Natural killer cell (primary cell): ENCODE measurements at places on chromosomes 16 and 17. TPM values are rescaled to one million over a fixed set of nuclear protein-coding genes. Genes with fewer than 3 reads are reported as not detected.
A peak's percentile ranks its signal among the peaks of the same experiment; 100 is the strongest.

ZNF385C gene
- not detected for total RNA-seq

- peaks cover 55% of the 10 kb centered on the region for H3K4me1 ChIP-seq
- DNase-seq = no peak
- peak overlapping the region; percentile 37 for H3K27ac ChIP-seq
- H3K27me3 ChIP-seq = no peaks in the 10 kb centered on the region
- H3K36me3 ChIP-seq = peaks cover 2% of the 10 kb centered on the region
These were observed 1.4 kb upstream of the HOXB2 start for GRCh38 chr17:48546137-48546923.

GRCh38 chr17:4950746-4951204 lies at the start of gene ENO3:
Gene ENO3, plus strand, starts transcription at chr17:4951119. Its CDS starts 711 bp downstream, at chr17:4951830.
- H3K27me3 ChIP-seq = no peaks in the 10 kb centered on the region
- no peak for DNase-seq
- peaks cover 17% of the 10 kb centered on the region for H3K36me3 ChIP-seq
- peak within 1 kb of the TSS; percentile 97 for H3K27ac ChIP-seq
- H3K4me3 ChIP-seq = peak within 1 kb of the TSS; percentile 56
- peaks cover 26% of the 10 kb centered on the region for H3K4me1 ChIP-seq

GRCh38 chr17:27368151-27368795 lies 74.4 kb downstream of the WSB1 start:
- H3K27me3 ChIP-seq = no peaks in the 10 kb centered on the region
- no peak overlapping the region for H3K4me3 ChIP-seq
- H3K36me3 ChIP-seq = no peaks in the 10 kb centered on the region
- no peak for DNase-seq
- no peak overlapping the region for H3K27ac ChIP-seq

DNA sequence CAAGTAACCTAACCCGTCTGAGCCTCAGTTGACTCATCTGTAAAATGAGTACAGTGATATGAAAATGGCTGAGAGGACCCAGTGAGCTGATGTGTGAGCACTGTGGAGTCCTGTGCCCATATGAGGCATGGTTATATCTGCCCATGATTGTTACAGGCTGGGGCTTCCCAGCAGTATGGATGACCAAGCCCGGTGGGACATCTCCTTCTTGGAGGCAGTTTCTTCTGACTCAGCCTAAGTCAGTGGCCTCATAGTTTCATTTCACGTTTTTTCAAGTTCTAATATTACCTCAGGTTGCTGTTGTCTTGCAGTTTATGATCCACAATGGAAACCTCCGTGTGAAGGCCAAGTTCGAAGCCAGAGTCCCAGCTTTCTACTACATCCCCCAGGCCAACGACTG lies 4.8 kb downstream of the ADAP2 start:
- peaks cover 6% of the 10 kb centered on the region for H3K27me3 ChIP-seq
- no peak for DNase-seq
- H3K36me3 ChIP-seq = no peaks in the 10 kb centered on the region
- H3K4me1 ChIP-seq = peaks cover 6% of the 10 kb centered on the region
- no peak overlapping the region for H3K27ac ChIP-seq

PNMT gene
- 2.5 TPM for total RNA-seq

CCL5 gene
- 793 TPM for total RNA-seq

- no peak for DNase-seq
- H3K4me3 ChIP-seq = no peak overlapping the region
- no peaks in the 10 kb centered on the region for H3K36me3 ChIP-seq
- no peaks in the 10 kb centered on the region for H3K27me3 ChIP-seq
These were observed 6.2 kb downstream of the HASPIN start for GRCh38 chr17:3729881-3730280.

DNA sequence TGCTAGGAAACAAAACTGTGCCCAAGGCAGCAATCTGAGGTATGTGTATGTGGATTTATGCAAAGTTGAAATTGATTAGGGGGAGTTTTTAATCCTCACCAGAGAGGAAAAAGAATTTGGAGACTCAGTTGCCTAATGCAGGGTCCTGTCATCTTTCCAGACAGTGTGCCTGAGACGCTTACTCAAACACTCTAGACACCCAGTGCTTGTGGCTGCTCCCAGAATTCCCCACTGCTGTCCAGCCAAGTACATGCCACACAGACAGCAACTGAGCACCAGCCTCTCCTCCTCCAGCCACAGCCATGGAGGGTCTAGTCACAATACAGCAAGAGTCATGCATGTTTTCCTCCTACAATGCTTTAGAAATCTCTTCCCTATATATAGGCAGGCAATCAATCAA lies 118.1 kb downstream of the HIC1 start:
- peaks cover 25% of the 10 kb centered on the region for H3K4me1 ChIP-seq
- H3K27ac ChIP-seq = no peak overlapping the region
- H3K36me3 ChIP-seq = peaks cover 10% of the 10 kb centered on the region
- DNase-seq = no peak
- no peak overlapping the region for H3K4me3 ChIP-seq

- no peaks in the 10 kb centered on the region for H3K27me3 ChIP-seq
- H3K27ac ChIP-seq = no peak overlapping the region
- no peaks in the 10 kb centered on the region for H3K4me1 ChIP-seq
- H3K36me3 ChIP-seq = no peaks in the 10 kb centered on the region
- H3K4me3 ChIP-seq = no peak overlapping the region
- DNase-seq = no peak
These were observed 5.6 kb downstream of the RCVRN start for GRCh38 chr17:9899280-9900043.

- H3K4me1 ChIP-seq = peaks cover 38% of the 10 kb centered on the region
- DNase-seq = no peak
- no peak overlapping the region for H3K27ac ChIP-seq
- H3K36me3 ChIP-seq = no peaks in the 10 kb centered on the region
- H3K27me3 ChIP-seq = no peaks in the 10 kb centered on the region
- H3K4me3 ChIP-seq = no peak overlapping the region
These were observed 2.3 kb upstream of the ZNF500 start for GRCh38 chr16:4769306-4769638.

SEZ6L2 gene
- not detected for total RNA-seq

DNA sequence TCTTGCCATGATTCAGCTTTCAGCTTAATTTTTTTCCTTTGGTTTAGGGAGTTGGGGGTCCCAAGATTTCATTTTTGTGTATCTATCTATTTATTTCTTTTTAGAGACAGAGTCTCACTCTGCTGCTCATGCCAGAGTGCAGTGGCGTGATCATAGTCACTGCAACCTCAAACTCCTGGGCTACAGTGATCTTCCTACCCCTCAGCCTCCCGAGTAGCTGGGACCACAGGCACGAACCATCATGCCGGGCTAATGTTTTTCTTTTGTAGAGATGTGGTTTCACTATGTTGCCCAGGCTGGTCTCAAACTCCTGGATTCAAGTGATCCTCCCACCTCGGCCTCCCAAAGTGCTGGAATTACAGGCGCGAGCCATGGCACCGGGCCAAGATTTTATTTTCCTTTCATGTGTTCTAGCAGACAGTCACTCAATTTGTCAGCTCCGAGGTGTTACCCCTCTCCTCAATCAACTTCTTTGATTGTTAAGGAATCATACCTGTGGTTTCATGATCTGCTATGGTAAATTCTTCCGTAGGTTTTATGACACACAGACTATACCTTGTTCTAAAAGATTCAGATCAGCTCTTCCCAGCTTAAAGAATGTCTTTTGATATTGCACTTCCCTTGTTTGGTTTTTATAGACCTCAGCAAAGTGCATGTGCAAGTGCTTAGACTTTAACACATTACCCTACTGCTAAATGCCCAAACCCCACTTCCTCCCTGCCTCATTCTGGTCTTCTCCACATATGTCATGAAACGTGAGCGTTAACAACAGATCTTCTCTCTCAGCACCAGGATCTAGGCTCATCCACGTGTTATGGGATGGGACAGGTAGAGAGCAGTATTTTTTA lies 13.0 kb downstream of the UNC45B start:
- H3K27ac ChIP-seq = peak overlapping the region; percentile 85
- H3K27me3 ChIP-seq = no peaks in the 10 kb centered on the region
- DNase-seq = peak; percentile 34
- peak overlapping the region; percentile 14 for H3K4me3 ChIP-seq

DNA sequence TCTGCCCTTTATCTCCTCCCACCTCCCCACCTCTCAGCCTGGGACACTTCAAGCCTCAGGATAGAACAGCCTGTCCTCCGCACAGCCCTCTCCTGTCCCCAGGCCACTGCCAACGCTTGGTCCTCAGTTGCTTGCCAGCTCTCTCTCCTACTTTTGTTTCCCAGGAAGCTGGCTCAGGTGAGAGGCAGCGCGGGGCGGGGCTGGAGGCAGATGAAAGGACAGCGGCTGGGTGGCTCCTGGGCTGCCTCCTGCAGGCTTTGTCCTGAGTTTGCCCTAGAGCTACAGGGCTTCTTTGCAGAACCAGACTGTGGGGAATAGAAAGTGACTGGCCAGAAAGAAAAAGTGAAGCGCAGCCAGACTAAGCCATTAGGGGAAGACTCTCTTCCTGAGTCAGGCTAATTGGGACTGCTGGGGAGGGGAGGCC lies 48.2 kb upstream of the CDC42EP4 start:
- H3K27ac ChIP-seq = no peak overlapping the region
- no peaks in the 10 kb centered on the region for H3K27me3 ChIP-seq
- DNase-seq = no peak
- no peaks in the 10 kb centered on the region for H3K4me1 ChIP-seq
- no peak overlapping the region for H3K4me3 ChIP-seq

GRCh38 chr17:68657576-68657975 lies 56.4 kb upstream of the FAM20A start:
- H3K4me3 ChIP-seq = no peak overlapping the region
- no peaks in the 10 kb centered on the region for H3K27me3 ChIP-seq
- DNase-seq = no peak
- H3K27ac ChIP-seq = no peak overlapping the region
- no peaks in the 10 kb centered on the region for H3K36me3 ChIP-seq
- no peaks in the 10 kb centered on the region for H3K4me1 ChIP-seq

- no peak overlapping the region for H3K27ac ChIP-seq
- peaks cover 56% of the 10 kb centered on the region for H3K27me3 ChIP-seq
- peaks cover 24% of the 10 kb centered on the region for H3K4me1 ChIP-seq
- peak; percentile 18 for DNase-seq
These were observed 2.4 kb downstream of the MT1M start for GRCh38 chr16:56634715-56635440.

RASD1 gene
- 0.60 TPM for total RNA-seq
